Effector memory CD4-positive, alpha-beta T cell (primary cell): ENCODE measurements at places on chromosomes 3 and 15.

- DNase-seq, result no peak
These were observed 3.4 kb upstream of the KNL1 start for GRCh38 chr15:40590667-40591050.

GRCh38 chr3:71838406-71838805 is 53.5 kb upstream of the PROK2 start:
- no peak for DNase-seq

DNA sequence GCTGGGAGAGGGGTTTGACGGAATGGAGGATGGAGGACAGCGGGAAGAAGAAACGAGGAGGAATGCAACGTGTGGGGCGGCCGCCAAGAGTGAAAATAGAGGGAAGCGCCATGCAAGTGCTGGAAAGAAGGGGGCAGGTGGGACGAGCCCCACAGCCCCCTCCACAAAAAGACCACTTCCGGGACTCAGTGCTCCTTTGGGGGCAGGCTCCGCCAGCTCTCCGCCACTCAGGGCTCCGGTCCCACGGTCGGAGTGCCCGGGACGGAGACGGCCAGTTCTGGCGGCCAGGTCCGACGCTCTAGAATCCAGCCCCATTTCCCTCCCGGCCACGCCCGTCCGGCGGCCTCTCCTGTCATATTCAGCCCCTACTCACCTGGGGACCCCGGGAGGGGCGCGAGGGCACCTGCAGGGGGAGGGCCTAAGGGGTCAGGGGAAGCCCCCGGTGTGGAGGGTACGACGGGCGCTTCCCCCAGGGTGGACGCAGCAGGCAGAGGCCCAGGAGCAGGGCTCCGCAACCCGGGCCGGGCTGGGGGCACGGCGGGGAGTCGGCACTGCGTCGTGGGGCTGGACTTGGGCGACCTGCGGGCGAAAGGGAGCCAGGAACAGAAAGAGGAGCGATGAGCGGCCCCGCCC is 25.5 kb upstream of the CSPG4 start:
- DNase-seq, result no peak

- no peak for DNase-seq
These were observed 7.6 kb upstream of the FOXB1 start for GRCh38 chr15:59996298-59997041.

DNA sequence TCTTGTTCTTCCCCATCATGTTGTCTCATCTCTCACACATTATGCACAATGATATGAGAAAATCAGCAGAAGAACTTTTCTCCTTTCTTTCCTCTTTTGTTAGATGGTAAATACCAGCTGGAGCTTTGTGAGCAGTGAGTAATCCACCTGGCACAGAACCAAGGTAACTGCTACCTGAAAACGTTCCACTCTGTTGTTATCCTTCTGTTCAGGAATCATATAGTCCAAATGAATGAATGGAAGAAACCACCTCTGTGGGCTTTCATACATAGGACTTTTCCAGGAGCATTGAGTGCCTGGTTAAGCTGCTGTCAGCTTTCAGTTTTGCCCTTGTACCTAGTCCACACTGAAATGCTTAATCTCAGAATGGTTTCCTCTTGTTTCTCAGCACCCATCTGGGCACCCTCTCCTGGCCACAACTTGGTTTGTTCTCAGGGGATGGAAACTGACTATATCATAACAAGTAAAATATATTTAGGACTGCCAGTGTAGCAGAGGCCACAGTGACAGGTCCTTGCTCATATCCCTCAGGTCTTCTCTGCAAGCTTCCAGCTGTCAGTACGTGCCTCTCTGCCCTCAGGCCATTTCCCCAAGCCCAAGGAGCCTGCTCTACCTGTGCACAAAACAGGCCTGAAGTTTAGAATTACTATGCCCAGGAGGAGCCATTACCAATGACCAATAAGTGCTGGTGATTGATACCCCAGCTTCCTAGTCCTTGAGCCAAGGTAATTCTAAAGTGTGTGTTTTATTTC is 23.5 kb upstream of the SLC4A7 start:
- no peak for DNase-seq

DNA sequence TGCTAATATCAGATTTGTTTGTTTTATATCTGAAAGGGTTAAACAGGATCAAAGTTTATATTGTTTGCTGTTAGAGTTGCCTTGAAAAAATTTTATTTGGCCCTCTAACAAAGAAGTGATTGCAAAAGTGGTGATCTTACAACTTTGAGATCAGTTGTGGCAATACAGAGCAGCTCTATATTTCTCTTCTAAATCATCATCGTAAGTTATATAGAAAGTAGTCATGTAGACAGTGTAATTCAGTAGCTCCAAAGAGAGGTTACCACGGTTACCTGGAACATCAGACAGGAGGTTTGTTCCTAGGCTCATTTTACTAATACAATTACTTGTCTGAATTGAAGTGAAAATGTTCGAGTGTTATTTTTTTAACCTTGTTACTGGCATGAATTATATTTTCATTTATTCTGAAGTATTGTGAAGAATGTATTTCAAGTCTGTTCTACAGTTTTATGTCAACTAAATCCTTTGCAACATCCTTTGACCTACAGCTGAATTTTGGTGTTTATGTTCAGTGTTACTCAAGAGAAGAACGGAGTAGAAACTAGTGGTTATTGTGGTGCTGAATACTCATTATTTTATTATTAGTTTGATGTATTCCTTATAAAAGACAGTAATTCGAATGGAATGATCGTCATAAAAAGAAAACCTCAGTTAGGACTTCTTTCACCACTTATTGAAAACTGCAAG is 214.2 kb downstream of the NAALADL2 start:
- no peak for DNase-seq

- DNase-seq, result peak; percentile 79
These were observed 29.3 kb downstream of the CCNL1 start for GRCh38 chr3:157130467-157131251.

GRCh38 chr3:74173090-74173489 is 441.4 kb downstream of the CNTN3 start:
- no peak for DNase-seq

- DNase-seq, result no peak
These were observed 24.9 kb upstream of the WNT5A start for GRCh38 chr3:55511895-55512570.

- no peak for DNase-seq
These were observed 473.3 kb downstream of the CADM2 start for GRCh38 chr3:85432081-85432480.

GRCh38 chr3:46898321-46899150 is 21.0 kb downstream of the PTH1R start:
- no peak for DNase-seq

GRCh38 chr3:155076888-155077287 is 3.2 kb upstream of the MME start:
- DNase-seq, result no peak

GRCh38 chr15:78073046-78073787 is 4.3 kb downstream of the TBC1D2B start:
- DNase-seq, result no peak
